Activated CD8-positive, alpha-beta T cell treated with anti-CD3 and anti-CD28 coated beads, Interleukin-2, amount 10 ng/mL, durations not matched to agents 7 days and 5 days (primary cell): ENCODE measurements at places on chromosomes 7 and 10. TPM values are rescaled to one million over a fixed set of nuclear protein-coding genes. Genes with fewer than 3 reads are reported as not detected.
A peak's percentile ranks its signal among the peaks of the same experiment; 100 is the strongest.

GRCh38 chr10:125222515-125223308 is 62.3 kb upstream of the CTBP2 start:
- DNase-seq = no peak

The PTEN gene
- 87.2 TPM for total RNA-seq

GRCh38 chr7:1961701-1962276 is 271.0 kb downstream of the MAD1L1 start:
- DNase-seq = peak; percentile 65

DNA sequence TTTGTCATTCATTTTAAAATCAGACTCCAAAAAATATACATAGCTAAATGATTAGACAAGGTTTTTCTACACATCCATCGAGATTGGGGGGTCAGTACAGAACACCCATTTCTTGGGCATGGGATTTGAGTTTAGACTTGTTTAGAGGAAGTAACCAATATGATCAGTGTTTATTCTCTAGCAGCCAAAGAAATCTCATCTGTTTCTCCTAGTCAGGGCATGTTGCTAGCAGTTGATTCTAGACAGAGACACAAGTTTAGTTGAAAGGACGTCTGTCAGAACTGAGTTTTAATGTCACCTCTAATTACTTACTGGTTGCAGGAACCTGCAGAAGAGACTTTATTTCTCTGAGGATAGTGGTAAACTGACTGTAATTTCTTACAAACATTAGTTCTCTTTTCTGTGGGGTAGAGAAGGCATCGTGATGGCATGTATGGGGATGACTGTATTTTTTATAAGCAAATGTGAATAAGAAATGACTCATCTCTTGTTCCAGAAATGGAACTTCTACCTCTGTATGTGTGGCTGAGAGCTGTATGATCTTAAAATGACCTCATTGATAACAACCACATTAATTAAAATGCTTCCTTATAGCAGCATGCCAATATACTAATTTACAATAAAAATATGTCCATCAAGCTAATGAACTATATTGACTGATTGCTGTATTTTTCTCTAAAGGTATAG is 30.6 kb upstream of the RHOBTB1 start:
- no peak for DNase-seq

The ANXA8L1 gene
- total RNA-seq = not detected
